ENCODE measurements at places on chromosomes 3 and 15.

DNA sequence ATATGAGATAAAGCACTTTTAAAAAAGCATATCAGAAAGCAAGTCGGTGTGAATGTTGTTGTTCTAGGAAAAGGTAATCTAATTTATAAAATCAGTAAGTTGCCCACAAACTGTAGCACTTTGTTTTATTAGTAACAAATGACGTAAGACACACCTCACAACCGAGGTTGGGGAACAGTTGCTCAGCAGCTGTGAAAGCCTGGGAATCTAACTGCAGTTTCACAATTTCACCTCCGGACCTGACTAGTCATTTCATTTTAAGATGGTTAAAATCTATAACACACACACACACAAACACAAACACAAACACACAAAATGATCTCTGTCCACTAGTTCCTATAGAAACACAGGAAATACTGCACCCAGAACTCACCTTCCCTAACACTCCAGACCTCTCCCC, 406.7 kb upstream of the NR2F2 start:
- no peak for DNase-seq

DNA sequence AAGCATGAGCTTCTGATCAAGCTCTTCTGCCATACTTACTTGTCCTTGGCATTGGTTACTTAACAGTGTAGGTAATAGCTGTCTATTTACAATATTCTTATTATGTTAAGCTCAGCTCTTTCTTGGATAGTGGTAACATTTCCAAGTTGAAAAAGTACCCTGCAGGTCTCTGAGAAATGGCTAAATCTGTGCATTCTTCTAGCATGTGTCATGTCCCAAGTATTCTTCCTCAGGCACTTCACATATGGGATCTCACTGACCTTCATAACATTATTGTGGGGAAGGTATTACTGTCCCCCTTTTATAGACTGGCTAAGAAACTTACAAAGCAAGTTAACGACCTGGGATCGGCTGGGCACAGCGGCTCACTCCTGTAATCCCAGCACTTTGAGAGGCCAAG, 236.1 kb downstream of the RORA start:
- no peak for DNase-seq

- no peak for DNase-seq
Measured at GRCh38 chr15:64982472-64982871, 7.2 kb downstream of the SPG21 start.

- DNase-seq = no peak
Measured at GRCh38 chr3:139689708-139690228, 12.0 kb upstream of the NMNAT3 start.

DNA sequence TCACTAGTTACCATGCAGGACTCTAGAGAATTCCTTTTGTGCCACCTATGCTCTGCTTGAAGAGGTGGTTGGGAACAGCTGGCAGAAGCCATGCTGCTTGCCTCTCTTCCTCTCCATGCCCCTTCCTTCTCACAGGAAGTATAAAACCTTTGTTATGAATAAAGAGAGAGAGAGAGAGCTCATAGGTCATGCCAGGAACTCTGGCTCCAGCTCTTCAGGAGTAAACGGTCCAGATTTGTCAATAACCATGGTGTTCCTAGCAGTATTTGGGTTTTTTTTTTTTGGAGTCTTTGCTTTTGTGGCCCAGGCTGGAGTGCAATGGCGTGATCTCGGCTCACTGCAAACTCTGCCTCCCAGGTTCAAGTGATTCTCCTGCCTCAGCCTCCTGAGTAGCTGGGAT, 97.7 kb upstream of the SLC4A7 start:
- DNase-seq = no peak

DNA sequence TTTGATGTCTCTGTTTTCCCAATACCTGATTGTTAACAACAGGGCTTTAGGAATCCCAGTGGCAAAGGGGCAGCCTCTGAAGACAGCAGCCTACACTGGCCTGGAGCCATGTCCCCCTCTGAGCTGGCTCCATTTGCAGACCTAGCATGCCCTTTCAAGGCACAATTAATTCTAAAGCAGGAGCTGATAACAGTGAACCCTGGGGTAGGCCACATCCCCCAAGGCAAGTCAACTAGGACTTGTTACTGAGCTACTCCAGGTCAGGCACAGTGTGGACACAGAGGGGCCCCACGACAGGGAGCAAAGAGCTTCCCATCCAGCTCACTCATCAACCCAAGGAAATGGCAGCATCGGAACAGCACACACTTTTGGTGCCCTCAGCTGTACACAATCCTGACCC, 51.9 kb downstream of the SPSB4 start:
- DNase-seq = no peak

DNA sequence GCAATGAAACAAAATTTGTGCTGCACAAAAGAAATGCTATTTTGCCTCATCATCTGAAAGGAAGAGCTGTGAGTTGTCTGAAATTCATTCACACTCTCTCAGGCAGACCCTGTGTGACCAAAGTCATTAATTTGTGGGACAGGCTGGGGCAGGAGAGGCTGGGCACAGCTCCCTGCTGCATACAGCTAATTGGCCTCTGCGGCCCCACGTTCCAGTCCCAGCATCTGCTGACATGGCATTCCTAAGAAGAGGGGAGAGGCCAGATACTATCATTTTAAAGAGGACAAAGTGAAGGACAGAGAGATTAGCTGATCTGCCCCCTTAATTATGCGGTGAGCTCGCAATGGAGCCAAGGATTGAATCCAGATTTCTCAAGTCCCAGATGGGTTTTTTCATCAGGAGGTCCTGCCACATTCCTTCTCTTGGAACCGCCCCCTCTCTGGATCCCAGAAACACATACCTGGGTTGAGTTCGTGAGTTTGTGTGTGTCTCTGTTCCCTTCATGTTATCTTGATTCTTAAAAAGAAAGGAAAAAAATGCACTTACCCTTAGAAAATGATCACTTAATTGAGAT, 25.1 kb downstream of the POLR2M start:
- no peak for DNase-seq

- no peak for DNase-seq
Measured at GRCh38 chr3:169675091-169675490, 11.6 kb upstream of the MECOM start.

DNA sequence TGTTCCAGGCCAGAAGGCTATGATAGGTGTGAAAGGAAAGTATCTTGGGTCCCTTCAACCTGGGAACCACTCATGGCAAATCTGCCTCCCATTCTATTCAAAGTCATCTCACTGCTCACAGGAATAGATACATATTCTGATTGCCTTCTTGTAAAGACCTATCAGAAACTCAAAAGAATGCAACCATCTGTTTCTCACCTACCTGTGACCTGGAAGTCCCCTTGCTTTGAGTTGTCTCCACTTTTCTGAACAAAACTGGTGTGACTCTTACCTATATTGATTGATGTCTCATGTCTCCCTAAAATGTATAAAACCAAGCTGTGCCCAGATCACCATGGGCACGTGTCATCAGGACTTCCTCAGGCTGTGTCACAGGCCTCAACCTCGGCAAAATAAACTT, 1149.3 kb downstream of the NSUN3 start:
- no peak for DNase-seq

GRCh38 chr15:51077221-51078153, 17.2 kb downstream of the TNFAIP8L3 start:
- peak; percentile 82 for DNase-seq

DNA sequence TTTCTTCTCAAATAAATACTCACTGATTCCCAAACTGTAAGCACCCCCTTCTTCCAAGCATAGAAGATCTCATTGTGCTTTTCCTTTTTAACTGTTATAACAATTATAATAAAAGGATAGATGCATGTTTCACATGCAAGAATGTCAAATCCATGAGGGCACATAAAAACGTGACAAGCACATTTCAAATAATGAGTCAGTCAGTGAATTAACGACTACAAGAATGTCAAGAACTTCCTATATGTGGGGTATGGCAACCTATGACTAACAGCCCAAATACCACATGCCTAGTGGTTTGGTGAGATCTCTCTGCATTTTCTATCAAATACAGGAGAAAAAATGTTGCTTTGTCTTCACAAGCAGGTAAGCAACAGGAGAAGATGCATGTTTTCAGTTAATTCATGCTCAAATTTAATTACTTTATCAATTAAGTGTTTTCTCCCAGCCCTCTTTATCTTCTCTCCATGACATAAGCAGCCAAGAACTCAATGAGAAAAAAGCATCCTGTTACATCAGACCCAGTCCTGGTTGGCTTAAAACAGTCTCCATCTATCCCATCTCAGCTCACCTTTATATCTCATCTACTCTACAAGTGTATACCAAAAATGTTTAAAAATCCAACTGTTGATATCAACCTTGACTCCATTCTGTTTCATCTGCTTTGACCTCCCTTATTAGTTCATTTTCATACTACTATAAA, 181.5 kb upstream of the LMCD1 start:
- DNase-seq = no peak

GRCh38 chr3:81955878-81956277, 194.4 kb upstream of the GBE1 start:
- no peak for DNase-seq

DNA sequence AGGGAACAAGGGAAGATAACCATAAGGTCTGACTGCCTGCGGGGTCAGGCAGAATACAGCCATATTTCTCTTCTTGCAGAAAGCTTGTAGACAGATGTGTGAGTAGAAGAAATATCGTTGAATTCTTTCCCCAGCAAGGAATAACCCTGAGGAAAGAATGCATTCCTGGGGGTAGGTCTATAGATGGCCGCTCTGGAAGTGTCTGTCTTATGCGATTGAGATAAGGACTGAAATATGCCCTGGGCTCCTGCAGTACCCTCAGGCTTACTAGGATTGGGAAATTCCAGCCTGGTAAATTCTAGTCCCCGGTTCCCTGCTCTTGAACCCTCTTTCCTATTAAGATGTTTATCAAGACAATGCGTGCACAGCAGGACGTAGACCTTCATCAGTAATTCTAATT, 15.8 kb upstream of the SST start:
- no peak for DNase-seq

DNA sequence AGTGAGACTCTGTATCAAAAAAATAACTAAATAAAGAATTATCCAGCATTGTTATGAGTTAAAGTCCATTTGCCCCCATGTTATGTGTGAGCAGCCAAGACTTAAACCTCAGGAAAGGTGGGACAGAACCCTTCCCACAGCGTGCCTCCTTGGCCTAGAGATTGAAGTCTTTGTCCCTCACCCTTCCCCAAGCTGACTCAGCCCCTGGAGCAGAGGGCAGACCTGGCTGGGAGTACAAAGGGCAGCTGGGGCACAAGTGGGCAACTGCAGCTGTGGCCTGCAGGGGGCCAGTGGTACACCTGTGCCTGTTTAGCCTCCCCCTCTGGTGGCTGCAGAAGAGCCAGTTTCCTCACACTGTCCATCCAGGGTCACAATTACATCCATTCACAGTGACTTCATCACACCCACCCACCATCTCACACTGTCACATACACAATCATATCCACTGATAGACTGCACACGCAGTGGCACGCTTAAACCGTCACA, 940 bp upstream of the ACY1 start:
- peak; percentile 60 for DNase-seq

GRCh38 chr3:14770591-14770990, 48.2 kb upstream of the FGD5 start:
- DNase-seq = no peak

DNA sequence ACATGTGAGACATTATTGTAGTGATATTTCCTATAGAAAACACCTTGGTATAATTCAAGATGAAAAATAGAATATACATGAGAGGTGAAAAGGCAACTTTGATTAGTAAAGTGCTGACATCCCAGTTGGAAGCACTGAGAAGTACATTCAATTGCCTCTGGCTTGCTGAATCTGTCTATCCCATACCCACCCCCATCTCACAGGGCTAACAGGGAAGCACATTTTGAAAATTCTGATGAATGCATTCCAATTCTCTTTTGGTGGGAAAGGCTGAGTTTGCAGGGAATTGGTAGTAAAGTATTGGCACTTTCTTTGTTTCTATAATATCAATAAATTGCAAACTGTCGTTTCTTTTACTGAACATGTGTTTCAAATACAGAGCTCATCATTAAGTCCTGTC, 122.9 kb downstream of the MBNL1 start:
- no peak for DNase-seq

DNA sequence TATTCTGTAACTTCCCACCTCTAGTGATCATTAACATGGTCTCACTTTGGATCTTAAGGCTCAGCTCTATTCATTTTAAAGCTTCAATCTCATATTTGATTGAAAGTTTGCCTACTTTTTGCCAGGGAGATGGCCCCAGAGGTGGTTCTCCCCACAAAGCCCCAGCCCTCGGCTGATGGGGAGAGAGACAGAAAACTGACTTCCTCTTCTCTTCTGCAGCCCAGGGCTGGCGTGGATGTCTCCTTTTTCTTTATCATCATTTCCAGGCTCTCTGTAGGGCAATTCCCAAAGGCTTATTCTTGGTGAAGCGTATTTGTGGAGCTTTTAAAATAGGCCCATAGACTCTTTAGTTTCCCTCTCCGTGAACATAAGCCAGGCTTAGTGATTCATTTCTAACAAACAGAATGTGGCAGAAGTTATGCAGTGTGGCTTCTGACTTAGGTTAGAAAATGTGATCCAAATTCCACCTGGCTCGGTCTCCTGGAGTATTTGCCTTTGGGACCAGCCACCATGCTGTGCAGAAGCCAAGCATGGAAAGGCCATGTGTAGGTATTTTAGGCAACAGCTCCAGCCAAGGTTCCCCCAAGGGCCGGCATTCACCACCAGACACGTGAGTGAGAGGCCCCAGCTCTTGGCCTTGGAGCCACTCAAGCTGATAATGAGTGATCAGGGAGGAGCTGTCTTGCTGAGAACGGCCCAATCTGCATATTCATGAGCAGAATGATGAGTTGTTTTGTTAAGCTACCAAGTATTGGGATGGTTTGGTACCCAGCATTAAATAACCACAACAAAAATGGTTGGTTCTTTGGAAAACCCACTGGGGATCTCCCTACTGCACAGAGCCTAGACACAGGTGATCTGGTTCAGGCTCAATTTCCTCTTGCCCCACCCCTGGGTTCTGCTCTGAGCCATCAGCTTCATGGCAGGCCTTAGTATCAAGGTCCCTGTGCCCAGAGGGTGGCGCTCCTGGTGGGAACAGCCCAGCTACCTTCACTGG, 353.2 kb upstream of the PROK2 start:
- peak; percentile 75 for DNase-seq

GRCh38 chr3:63067999-63068645, 192.9 kb upstream of the CADPS start:
- DNase-seq = no peak
